AG04449 (cell line): ENCODE measurements at places on chromosomes 3 and 15.

DNA sequence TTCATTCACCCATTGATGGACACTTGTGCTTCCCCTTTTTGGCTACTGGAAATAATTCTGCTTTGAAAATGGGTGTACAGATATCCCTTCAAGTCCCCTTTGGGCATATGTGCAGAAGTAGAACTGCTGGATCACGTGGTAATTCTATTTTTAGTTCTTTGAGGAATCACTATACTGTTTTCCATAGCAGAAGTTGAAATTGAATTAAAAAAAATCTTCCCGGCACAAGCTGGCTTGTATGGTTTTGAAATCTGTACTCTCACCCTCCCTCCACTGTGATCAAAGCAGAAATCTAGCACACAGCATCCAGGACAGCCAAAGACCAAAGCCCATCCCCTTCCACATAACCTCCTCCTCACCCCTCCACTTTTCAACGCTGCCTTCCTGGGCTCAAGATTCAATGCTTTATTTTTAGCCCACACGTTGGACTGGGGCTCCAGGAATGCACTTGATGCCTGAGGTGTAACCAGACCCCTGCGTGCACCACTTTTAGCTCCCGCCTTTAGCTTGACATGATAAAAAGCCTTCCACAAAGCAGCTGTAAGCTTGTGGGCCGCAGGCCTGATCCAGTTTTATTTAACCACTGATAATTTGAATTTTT, 29.9 kb downstream of the TMEM40 start:
- DNase-seq = no peak

GRCh38 chr3:193271101-193271840, 30.2 kb downstream of the PLAAT1 start:
- no peak for DNase-seq

GRCh38 chr15:26287381-26287780, 424.3 kb upstream of the ATP10A start:
- DNase-seq = no peak

GRCh38 chr15:67692573-67692972, 132.7 kb upstream of the SKOR1 start:
- DNase-seq = no peak

- DNase-seq = no peak
Observed at GRCh38 chr3:45664578-45664977, 24.6 kb upstream of the SACM1L start.

DNA sequence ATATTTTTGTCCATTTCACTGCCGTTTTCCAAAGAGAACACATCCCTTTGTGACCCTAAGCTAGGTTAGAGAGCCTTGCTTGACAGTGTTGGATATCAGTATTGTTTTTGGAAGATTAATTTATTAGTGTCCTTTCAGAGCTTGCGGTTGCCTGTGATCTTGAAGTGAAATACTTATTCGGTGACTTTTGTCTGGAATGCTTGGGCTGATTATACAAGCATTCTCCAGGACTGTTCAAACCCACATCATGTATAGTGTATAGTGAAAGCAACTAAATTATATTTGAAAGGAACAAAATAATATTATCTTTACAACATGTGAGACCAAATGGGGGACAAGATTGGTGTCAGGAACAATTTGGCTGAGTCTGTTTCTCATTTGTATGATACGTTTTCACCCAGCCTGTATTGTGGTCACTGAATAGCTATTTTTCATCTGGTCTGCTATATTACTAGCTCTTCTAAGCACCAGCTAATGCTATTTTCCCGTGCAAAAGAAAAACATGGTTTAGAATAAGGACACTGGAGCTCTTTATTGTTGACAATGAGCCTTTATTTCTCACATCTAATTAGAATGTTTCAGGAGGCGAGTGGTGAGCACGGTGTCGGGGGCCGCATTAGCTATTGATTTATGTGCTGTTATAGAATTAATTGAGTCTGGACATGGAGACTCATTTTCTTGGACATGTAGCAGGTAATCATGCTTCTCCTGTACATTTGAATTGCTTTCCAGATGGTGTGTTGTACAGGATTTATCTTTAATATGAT, 158.1 kb downstream of the APBA2 start:
- DNase-seq = no peak

DNA sequence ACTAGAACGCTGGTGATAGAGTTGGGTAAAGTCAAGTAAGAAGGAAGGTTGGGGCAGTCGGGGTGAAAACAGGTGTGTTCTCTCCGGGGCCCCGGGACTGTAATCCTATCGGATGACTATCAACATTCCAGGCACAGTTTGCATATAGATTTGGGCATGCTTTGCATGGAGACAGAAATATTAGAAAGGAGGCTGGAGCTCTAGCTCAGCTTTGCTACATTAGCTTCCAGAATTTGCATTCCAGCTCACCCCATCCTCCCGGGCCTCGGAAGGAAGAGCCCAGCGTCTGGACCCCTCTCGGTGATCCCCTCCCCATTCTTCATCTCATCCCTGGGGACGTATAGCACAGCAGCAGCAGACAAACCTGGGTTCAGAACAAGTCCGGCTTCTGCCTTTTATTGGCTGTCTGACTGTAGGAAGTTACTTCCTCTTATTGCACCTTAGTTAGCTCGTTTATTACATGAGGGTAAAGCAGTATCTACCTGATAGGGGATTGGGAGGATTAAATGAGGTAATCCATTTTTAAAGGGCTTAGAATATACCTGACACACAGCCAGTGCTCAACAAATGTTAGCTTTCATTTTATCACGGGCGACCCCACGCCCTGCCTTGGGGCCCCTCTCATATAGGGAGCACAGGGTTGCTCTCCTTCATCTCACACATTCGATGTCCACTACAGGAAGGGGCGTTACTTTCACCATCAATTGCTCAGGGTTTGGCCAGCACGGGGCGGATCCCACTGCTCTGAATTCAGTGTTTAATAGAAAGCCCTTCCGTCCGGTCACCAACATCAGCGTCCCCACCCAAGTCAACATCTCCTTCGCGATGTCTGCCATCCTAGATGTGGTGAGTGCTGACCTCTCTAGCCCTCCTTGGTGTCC, 3.2 kb downstream of the HTR3E start:
- DNase-seq = no peak

- no peak for DNase-seq
Observed at GRCh38 chr3:170098753-170099152, 61.0 kb downstream of the GPR160 start.

DNA sequence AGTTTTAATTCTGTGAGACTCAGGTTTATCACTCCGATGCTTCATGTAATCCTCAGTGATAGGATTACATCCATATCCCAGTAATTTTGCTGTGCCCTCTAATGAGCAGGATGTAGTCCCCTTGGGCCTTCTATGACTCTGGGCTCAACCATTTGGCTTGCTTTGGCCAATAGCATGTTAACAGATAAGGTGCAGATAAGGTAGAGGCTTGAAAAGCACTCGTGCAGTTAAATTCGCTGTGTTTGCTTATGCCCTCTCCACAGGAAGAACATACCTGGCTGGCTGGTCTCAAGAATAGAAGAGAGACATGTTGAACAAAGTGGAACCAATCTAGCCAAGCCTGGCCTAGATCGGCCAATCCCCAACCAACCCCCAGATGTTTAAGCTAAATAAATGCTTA, 20.1 kb downstream of the CCDC13 start:
- DNase-seq = no peak

DNA sequence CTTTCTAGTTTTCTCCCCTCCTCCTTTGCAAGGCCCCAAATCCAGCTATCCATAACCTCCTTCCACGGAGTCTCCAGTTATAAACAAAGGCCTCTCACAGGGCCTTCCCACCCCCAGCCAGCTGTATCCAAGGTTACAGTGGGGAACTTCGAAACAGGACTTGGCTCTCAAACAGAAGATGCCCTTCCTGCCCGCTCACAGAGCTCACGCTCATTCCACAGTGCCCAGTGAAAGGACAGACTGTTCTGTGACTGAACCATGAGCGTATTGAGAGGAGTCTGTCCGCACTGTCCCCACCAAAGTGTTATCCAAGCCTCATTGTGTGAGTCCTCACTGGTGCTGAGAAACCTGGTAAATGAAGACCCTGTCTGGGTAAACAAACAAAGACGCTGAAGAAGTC, 35.4 kb downstream of the ARHGAP31 start:
- DNase-seq = no peak

GRCh38 chr15:73965758-73966113, 26.4 kb downstream of the STOML1 start:
- no peak for DNase-seq

- DNase-seq = no peak
Observed at GRCh38 chr15:33182926-33183325, 11.6 kb downstream of the FMN1 start.
